Activated CD4-positive, alpha-beta T cell treated with anti-CD3 and anti-CD28 coated beads, Interleukin-2, amount 50 U/mL, for 1 hour (primary cell): ENCODE measurements at places on chromosomes 5 and 9.

GRCh38 chr5:5523066-5523505 lies 100.6 kb downstream of the ICE1 start:
- DNase-seq: peak; percentile 4

- no peak for DNase-seq
These were observed 21.2 kb downstream of the ABLIM3 start for GRCh38 chr5:149162401-149163084.

DNA sequence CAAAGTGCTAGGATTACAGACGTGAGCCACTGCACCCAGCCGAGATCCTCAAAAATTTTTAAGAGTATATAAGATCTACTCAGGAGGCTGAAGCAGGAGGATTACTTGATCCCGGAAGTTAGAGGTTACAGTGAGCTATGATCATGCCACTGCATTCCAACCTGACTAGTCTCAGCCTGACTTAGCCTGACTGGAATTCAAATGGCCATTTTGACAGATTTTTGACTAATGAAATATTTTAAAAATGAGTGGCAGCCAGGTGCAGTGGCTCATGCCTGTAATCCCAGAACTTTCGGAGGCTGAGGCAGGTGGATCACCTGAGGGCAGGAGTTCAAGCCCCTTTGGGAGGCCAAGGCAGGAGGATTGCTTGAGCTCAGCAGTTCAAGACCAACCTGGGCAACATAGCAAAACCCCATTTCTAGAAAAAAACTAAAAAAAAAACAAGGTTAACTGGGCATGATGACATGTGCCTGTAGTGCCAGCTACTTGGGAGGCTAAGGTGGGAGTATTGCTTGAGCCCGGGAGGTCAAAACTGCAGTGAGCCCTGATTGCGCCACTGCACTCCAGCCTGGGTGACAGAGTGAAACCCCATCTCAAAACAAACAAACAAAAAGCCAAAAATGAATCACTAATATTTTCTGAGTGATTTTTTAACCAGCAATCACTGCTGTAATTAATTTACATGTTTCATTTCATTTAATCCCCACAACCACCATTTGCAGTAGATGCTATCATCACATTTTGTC lies 16.6 kb downstream of the ATOX1 start:
- DNase-seq: no peak

GRCh38 chr9:38707885-38708637 lies 11.9 kb downstream of the FAM240B start:
- DNase-seq: no peak

GRCh38 chr9:3526997-3527940 lies 1.5 kb upstream of the RFX3 start:
- no peak for DNase-seq

GRCh38 chr5:150653145-150653761 lies 7.8 kb upstream of the MYOZ3 start:
- no peak for DNase-seq

DNA sequence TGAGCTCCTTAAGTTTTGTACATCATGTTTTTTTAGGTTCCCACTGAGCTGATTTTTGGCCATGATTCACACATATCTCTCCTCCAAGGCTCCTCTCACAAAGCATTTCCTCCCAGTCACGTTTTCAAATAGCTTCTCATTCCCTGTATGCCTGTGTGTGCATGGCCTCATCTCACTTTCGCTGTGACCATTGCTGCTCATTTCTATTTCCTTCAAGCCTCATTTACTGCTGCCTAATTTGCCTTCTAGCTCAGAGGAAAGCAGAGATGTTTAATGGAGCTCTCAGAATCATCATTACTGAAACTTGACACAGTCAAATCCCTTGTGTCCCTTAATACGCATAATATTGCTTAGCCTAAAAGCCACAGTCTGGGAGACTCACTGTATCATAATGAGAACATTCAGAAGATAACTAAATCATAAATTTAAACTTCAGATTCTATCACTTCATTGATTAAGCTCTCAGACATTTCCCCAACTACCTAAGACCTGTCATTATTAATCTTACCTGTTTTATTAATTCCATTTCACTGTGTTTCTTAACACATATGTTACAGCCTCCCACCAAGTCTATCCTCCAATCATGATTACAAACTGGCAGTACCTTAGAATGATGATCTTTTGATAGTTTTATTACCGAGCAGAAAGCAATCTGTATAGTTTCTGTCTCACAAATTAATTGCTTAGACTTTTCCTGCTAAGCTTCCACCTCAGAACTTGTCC lies 278.3 kb upstream of the PTGER4 start:
- no peak for DNase-seq

- DNase-seq: no peak
These were observed 248.7 kb downstream of the LURAP1L start for GRCh38 chr9:13023498-13023897.

DNA sequence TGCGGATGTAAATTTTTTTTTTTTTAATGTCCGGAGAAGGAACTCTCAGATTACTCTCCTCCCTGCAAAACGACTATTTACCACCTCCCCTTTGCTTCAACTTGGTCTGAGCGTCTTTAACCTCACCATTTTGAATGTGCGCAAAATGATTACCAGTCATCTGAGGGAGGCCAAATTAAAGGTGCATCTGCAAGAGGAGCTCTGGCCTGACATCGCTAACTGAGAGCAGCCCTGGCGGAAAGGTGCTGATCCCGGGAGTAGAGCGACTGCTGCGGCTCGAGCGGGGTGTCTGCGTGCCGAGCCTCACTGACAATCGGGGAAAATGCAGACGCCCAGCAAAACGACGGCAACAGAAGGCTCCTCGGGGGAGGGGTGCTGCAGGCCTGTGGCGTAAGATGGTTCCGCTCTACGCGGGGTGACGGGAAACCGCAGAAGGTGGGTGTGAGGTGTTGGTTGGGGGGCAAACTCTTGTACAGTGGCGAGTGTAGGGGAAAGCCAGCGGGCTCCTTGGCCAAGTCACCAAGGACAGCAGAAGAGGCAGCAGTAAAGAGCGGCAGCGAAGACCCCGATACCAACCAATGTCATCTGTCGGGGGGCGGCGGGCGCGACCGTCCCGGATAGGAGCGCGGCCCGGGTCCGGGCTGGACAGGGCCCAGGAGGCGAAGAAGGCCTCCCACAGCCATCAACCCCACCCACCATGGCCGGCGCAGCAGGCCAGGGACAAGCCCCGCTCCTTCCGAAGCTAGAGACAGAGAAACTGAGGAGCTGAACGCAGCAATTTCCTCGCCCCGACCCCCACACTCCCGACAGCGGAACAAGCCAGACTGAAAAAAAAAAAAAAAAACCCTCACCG lies 557 bp downstream of the PJA2 start:
- peak; percentile 76 for DNase-seq

- no peak for DNase-seq
These were observed 529.2 kb downstream of the ANXA1 start for GRCh38 chr9:73680831-73681230.

DNA sequence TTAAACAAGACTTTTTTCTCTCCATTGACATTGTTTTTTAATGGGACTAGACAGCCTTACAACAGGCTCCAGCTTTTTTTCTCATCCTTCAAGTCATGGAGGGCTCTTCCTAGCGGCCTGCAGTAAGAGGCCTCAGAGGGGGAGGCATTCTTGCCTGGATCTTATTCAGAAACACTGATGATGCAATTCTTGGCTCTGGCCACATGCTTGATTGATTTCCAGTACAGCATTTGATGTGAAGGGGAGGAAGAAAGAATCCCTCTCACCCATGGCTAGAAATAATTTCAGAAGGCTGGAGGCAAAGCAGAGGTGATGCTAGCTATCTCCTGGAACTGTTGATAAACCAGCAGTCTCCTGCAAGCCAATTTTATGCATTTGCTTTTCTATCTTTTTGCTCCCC lies 324.8 kb downstream of the PRELID2 start:
- no peak for DNase-seq

- no peak for DNase-seq
These were observed 149.2 kb upstream of the DAP start for GRCh38 chr5:10910261-10910660.

DNA sequence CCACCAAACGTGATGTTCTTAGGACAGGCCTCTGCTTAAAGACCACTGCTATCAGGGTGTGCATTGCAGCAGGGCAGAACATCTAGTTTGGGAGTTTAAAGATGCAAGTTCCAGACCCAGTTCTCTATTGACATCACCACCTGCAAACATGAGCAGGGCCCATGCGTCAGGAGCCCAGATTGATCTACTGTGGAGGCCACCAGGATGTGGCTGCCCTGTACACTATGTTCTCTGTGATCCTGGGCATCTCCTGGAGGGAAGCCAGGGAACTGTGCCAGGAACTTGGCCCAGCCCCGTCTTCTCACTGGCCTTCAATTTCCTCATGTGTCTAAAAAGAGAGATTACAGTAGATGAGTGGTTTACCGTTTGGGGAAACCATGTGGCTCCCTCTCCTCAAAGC lies 87.1 kb downstream of the PDE6A start:
- DNase-seq: no peak

- DNase-seq: no peak
These were observed 145.7 kb downstream of the ZSWIM6 start for GRCh38 chr5:61477788-61478187.

DNA sequence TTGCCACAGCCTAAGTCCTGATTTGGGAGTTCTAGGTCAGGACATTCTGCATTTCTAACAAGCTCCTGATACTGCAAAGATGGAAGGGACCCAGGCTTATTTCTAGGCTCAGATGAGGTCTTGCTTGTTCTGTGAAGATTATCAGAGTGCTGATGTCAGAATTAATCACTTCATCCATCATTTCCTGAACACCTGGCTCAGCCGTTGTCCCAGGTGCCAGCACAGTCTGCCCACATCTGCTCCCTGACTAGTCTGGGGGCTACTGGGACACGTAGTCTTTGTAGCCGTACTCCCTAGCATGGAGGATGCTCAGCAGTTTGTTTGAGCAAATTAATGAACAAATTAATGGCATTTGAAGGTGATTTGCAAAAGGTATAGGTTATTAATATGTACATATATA lies 17.9 kb upstream of the SPINK4 start:
- DNase-seq: no peak

DNA sequence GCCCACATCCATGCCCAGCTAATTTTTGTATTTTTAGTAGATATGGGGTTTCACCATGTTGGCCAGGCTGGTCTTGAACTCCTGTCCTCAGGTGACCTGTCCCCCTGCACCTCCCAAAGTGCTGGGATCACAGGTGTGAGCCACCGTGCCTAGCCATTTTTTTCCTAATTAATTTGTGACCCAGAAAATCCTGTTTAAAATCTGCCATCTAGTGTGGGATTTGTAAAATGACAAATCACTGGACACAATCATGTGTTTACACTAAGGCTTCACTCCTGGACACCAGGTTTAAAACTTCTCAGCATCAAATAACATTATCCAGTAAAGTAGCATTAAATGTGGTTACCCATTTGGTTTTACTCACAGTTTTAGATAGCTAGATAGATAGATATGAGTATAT lies 18.6 kb upstream of the KDM4C start:
- DNase-seq: no peak

- DNase-seq: no peak
These were observed 125.2 kb downstream of the SLIT3 start for GRCh38 chr5:169175733-169176132.

GRCh38 chr9:136244122-136244968 lies 1.3 kb downstream of the QSOX2 start:
- DNase-seq: peak; percentile 13

DNA sequence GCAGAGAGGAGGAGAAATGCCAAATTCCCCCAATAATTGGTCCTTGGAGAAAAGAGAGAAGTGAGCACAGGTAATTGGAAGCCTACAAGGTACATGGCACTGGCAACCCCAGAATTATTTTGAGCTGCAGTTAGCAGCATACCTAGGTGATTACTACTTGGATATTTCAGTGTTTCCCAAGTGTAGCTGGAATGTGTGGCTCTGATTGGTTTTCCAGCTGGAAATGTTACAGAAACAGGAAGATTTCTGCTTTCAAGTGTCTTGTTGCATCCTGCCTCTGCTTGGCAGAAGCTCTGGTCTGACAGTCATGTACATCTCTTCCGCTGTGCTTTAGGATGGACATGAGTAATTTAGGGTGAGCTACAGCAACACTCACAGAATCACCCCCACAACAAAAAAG lies 262.1 kb downstream of the ENC1 start:
- DNase-seq: no peak

- DNase-seq: no peak
These were observed 37.6 kb upstream of the CCDC152 start for GRCh38 chr5:42719034-42719433.

GRCh38 chr9:115594557-115594956 lies 476.6 kb upstream of the TNC start:
- no peak for DNase-seq

GRCh38 chr5:119290161-119290569 lies 65.7 kb upstream of the TNFAIP8 start:
- no peak for DNase-seq

DNA sequence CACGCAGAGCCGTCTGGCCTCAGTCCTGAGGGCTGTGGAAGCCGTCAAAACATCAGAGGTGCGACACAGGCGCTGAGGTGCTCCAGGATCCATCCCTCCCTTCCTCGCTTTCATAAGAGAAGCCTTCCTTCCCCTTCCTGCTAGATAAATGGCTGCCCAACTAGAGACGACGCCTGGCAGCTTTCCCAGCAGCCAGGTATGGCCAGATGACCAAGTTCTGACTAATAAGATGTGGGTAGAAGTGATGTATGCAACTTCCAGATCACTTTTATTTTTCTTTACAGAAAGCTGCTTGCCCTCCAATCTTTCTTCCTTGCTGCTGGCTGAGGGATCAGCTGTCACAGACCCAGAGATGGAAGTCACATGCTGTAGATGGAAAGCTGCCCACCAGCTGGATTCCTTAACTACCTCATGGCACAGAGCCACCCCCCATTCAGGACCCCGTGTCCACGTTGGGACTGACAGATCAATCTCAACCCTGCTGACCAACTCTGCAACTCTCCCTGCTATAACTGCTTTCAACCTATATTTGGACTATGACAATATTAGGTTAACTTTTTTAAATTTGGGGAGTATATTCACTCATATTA lies 8.8 kb downstream of the MAPK9 start:
- no peak for DNase-seq

- DNase-seq: no peak
These were observed 233.7 kb upstream of the MSX2 start for GRCh38 chr5:174490728-174491127.

GRCh38 chr5:72472031-72472430 lies 35.2 kb downstream of the ZNF366 start:
- DNase-seq: no peak

DNA sequence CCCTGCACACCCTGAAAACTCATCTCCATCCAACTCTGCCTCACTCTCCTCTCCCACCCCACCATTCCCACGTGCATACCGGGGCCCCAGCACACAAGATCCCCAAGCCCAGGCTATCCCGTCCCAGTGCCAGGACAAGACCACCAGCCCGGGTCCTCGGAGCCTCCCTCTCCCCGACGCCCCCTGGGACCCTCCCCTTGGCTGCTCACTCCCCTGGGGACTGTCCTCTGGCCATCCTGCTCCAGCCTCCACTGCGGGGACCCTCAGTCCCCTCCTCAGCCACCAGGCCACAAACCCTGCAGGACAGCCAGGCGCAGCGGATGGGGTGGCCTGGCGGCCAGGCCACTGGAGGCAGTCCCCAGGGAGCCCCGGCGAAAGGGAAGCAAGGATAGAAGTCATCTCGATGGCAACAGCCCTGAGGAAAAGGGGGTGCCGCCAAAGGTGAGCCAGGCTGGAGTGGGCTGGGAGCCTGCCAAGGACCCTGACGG lies 62.8 kb downstream of the C9orf50 start:
- no peak for DNase-seq
